ENCODE measurements at places on chromosomes 12 and 14.

GRCh38 chr12:110670161-110670701 is 18.7 kb downstream of the HVCN1 start:
- no peak for DNase-seq

- no peak for DNase-seq
Observed at GRCh38 chr14:34383839-34384238, 78.2 kb downstream of the SPTSSA start.

DNA sequence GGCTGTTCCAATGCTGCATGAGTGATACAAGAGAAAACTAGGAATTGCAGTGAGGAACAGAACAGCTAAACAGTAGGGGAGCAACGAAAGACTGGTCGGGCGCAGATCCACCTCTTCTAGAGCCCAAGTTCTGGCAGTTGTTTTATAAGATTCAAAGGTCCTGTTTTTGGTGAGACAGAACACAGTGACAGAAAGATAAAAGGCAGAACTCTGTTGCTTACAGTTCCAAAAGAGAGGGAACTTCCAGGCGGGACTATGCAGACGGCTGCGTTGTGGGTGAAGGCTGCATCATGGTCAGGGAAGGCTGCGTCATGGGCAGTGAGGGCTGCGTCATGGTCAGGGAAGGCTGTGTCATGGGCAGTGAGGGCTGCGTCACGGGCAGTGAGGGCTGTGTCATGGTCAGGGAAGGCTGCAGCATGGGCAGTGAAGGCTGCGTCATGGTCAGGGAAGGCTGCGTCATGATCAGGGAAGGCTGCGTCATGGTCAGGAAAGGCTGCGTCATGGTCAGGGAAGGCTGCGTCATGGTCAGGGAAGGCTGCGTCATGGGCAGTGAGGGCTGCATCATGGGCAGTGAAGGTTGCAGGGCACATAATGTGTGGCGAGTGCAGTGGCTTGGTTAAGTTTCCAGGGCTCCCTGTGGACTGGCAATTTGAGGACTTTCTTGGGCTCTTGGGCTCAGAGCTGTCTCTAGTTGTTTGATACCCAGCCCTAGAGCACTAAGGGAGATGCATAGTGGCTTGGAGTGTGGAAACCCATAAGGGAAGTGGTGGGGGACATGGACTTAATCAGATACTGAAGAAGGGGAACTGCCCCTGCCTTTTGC is 619.9 kb downstream of the AACS start:
- DNase-seq, result no peak

GRCh38 chr14:75343911-75344310 is 65.3 kb downstream of the FOS start:
- DNase-seq, result no peak

- no peak for DNase-seq
Observed at GRCh38 chr12:70605976-70606375, 31.3 kb downstream of the PTPRB start.

DNA sequence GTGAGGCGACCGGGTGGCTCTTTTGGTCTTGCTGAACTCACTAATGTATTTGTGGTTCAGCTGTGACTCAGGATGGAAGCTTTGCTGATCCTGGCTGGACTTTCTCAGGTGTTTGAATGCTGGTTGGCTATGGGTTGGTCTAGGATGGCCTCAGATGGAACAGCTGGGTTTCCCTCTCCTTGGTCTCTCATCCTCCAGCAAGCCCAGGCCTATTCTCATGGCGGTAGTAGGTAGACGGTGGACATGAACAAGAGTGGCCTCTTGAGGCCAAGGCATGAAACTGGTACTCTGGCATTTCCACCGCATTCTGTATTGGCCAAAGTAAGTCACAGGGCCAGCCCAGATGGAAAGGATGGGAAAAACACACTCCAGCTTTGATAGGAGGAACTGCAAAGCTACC is 11.8 kb upstream of the POLR3B start:
- DNase-seq, result peak; percentile 62

GRCh38 chr14:78455896-78456435 is 285.8 kb downstream of the NRXN3 start:
- DNase-seq, result no peak

DNA sequence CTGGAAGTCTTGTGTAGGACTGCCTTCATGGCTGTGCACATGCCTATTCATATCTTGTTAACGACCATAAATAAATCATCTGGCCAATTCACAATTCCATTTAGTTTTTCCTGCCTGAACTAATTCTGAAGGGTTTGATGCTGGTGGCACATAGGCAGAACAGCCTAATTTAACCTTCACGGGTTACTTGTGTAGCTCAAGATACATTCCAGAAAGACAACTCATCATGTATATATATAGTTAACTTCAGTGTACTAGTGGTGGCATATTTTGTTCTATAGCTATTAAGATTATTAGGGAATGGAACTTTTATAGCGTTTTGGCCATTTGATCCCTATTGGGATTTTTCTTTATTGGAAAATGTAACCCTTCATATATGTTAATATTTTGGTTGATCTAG is 31.4 kb downstream of the CFAP54 start:
- no peak for DNase-seq

- no peak for DNase-seq
Observed at GRCh38 chr12:45878630-45879255, 111.6 kb downstream of the SCAF11 start.

DNA sequence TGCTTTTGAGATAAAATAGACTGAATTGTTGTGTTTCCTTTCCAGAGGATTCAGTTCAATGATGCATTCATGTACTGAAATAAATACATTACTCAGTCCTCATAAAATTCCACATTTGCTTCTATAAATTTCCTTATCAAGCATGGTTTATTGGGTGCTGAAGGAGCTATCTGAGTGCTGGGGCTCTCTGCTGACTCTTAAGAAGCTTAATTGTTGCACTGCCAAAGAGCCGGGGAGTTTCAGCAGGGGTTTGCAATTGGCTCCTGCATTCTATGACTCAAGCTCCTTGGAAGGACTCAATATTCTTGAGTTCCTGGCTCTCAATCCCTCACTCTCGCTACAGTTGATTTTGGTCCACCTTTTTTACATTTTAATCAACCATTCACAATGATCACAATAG is 69.8 kb upstream of the PYGL start:
- no peak for DNase-seq

DNA sequence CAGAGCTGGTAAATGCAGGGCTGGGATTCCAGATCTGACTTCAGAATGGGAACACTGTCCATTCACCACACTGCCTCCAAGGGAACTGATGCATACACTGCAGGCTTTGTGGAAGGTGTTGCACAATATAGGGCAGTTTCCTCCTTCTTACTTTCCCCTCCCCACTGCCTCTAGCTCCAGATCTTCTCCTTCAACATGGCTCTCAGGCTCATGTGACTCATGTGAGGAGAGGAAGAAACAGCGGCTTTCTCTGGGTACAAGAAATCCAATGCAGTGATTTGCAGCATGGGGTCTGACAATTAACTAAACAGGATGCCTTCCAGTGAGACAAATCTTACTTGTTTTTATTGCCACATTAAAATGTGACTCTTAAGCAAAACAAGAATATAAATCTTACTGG is 447.6 kb upstream of the CCDC196 start:
- DNase-seq, result no peak

- DNase-seq, result no peak
Observed at GRCh38 chr12:59023861-59024424, 103.6 kb upstream of the LRIG3 start.

DNA sequence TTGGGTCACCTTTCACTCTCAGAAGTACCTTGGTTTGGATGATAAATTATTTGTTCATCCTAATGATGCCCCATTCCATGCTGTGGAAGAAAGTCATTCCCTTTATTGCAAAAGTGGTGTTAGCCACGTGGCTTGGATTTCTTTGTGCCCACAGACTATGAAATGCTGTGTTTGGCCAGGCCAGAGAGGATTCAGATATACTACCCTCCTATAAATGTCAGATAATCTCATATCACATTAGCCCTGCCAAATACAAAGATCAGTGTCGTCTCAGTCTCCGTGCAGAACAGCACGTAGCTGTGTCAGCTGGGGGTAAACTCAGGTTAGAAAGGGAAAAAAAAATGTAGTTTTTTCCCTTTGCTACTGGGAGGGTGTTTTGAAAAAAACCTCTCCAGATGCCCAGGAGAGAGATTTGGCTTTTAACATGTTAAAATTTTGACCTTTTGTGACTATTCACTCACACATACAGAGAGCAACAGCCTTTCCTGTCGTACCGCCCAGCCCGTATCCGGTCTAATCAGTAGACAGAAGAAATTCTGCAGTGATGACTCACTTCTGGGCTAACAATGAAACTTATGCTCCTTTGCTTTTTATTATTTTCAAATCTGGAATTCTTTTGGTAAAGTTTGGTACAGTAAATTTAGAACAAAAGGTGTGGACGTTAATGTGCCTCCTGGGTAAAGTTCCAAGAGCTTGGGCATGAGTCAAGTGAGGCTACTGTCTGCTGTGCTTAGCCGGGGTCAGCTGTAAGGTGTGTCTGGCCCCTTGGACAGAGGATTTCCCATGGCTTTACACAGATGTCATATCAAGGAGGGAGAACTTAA is 8.5 kb upstream of the PTPRB start:
- DNase-seq, result no peak

DNA sequence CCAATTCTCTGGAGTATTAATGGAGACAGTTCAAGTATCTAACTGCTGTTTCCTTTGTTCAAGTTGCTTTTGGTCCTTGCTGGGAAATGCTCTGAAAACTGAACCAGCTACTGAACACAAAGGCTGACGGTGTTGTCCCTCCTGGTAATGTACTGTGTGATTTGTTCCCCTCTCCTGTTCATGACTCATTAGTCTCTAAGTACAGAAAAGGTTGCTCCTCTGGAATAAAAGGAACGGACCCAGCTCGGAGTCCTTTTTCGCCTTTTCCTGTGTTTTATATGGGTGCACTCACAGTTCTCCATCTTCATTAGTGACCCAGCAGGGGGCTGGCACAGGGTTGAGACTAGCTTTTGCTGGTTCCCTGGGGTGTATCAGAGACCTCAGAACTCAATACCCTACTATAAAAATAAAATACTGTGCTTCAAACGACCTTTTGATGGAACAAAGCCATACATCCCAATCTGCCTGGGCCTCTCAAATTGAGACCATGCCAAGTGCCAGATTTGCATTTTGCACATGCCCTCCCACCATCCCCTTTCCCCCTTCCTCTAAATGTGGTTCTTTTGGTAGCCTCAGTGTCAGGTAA is 269.7 kb downstream of the RAD51B start:
- DNase-seq, result no peak

DNA sequence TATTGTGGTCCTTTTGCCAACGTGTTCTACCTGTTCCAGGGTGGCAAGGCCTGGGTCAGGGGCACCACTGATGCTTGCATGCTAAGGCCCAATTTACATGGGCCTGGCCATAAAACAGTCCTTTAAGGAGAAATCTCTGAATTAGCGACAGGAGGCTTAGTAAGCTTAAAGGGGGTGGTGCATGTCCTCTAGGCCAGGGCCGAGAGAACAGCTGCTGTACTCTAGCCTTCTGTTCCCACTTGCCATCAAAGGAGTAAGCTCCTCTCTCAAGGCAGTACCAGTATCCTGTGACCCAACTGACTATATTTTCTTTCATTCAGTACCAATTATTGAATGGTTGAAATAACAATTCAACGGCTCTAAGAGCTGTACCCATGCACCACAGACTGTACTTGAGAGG is 67.7 kb upstream of the ZDHHC17 start:
- DNase-seq, result no peak

DNA sequence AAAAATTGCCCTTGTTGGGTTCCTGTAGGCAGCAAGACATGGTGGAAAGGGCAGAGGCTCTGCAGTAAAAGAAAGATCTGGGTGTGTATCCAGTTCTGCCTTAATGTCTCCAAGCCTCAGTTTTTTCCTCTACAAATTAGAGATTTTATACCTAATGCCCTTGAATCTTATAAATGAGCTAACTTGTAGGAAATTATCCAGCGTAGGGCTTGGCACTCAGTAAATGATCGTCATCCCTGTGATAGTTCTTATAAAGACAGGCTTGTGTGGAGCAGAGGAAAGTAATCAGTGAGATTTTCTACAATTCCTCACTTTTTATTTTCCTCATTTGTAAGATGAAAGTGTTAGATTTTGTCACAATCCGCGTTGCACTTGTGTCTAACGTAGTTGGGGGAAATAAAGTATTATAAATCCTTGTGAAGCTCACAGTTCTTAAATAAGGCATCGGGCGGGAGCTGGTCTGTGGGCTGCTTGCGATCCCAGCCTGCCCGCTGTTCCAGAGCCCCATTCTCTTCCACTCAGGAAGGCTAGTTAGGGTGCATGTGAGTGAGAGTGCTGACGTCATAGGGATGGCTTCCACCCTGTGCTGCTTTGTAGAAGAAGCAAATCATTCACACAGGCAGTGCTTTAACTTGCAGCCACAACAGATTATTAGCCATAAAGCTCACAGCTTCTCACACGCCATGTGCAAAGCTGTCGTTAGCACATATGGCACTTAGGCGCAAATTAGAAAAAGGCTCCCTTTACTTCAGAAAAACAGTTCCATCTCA is 87.6 kb downstream of the EML1 start:
- DNase-seq, result no peak

DNA sequence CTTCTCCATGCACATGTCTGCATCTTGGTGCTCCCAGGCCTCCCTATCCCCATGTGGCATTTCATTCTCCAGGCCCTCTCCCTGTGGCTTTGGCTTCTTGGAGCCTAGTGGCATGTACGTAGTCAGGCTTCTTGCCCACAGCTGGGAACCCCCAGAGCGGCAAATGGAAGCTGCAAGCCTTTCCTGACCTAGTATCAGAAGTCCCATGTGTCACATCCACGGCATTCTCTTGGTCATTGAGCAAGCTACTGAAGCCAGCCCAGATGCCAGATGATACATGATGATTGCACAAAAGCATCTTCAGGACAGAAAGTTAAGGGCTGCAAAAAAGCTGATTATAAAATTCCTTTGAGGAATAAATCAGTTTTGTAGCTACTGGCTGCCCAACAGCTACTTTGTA is 154.9 kb downstream of the PELI2 start:
- no peak for DNase-seq

- no peak for DNase-seq
Observed at GRCh38 chr12:103839609-103840461, 1.2 kb downstream of the NT5DC3 start.

- DNase-seq, result no peak
Observed at GRCh38 chr12:31589904-31590641, 863 bp downstream of the DENND5B start.

GRCh38 chr14:24331731-24332267 is 3.1 kb downstream of the ADCY4 start:
- DNase-seq, result no peak

- DNase-seq, result peak; percentile 83
Observed at GRCh38 chr12:56243731-56244181, 13.9 kb downstream of the SLC39A5 start.

DNA sequence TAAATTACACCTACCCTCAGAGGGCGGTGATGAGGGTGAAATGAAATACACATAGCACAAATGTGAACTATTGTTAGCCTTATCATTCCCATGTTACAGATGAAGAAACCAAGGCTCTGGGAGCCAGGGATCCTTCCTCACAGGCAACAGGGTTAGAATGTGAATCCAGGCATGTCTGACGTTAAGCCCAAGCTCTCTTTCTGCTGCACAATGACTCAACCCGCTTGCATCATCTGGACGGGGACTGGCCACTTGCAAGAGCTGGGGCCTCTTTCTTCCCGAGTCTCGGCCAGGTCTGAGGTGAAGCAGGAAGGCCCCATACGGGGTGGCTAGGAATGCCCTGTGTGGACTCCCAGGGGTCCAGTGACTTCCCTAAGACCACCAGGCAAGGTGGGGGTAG is 105.2 kb downstream of the RBM19 start:
- DNase-seq, result no peak
